ENCODE measurements at places on chromosomes 13 and 19.

DNA sequence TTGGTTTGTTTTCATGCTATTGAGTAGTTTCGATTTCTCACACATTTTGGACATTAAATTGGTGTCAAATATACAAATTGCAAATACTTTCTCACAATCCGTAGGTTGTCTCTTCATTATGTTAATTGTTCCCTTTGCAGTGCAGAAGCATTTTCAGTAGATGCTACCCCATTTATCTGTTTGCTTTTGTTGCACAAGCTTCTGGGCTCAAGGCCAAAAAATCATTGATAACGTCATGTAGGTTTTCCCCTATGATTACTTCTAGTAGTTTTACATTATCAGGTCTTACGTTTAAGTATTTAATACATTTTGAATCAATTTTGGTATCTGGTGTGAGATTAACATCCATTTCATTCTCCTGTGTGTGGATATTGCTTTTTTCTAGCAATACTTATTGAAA is 14.0 kb upstream of the ZNF347 start:
- DNase-seq, result no peak

- DNase-seq, result no peak
Observed at GRCh38 chr19:55426042-55426441, 17.1 kb downstream of the SHISA7 start.

DNA sequence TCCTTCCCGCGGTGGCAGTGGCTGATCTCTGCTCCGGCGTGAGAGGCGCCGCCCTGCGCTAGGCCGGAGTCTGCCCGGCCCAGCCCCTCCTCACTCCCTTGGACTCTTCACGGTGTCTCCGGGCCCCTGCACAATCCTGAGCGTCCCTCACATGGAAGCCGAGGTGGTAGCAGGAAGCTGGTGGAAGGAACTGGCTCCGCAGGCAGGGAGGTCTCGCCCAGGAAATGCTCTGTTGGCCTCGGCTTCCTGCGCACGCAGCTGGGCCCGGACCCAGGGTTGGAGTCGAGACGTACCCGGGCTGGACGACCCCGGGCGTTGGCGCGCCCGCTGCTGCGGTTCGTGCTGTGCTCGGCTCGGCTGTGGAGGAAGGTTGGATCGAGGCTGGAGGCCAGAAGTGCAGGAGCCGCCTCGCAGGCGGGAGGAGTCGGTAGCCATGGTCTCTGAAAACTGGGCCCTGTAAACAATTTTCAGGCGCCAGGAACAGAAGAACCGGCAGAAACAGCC is 46.3 kb downstream of the ZNF724 start:
- no peak for DNase-seq

DNA sequence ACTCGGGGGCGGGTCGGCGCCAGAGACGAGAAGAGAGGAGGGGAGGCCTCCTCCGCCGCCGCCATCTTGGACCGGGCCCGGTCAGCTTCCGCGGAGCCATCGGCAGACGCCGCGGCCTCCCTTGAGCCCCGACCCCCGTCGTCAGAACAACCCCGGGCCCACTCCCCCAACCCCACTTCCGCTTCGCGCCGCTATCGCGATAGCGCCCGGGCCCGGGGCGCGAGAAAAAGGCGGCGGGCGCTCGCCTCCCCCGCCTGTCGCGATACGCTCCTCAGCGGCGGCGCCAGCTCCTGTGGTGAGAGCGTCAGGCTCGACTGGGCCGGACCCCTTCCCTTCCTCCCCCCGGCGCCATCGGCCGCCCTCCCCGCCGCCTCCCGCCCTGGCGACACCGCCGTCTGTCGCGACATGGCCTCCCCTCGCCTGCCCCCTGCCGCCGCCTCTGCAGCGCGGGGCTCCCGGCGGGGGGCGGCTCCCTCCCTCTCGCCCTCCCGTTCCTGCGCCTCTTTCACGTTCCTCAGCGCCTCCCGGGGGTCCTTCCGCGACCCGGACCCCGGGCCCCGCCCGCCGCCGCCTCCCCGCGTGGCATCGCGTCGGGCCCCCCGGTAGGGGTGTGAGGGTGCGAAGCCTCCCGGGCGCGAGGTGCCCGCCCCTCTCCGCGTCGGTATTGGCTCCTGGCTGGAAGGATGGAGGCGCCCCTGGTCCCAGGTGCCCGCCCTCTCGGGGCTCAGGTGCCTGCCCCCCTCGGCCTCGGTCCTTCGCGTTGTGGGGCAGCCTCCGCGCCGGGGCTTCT is at the start of gene CNOT3:
CNOT3 (plus strand) TSS at position 64 of the 790 bp plus-strand sequence. CDS start 5,217 bp downstream, outside the sequence.
- DNase-seq, result no peak

DNA sequence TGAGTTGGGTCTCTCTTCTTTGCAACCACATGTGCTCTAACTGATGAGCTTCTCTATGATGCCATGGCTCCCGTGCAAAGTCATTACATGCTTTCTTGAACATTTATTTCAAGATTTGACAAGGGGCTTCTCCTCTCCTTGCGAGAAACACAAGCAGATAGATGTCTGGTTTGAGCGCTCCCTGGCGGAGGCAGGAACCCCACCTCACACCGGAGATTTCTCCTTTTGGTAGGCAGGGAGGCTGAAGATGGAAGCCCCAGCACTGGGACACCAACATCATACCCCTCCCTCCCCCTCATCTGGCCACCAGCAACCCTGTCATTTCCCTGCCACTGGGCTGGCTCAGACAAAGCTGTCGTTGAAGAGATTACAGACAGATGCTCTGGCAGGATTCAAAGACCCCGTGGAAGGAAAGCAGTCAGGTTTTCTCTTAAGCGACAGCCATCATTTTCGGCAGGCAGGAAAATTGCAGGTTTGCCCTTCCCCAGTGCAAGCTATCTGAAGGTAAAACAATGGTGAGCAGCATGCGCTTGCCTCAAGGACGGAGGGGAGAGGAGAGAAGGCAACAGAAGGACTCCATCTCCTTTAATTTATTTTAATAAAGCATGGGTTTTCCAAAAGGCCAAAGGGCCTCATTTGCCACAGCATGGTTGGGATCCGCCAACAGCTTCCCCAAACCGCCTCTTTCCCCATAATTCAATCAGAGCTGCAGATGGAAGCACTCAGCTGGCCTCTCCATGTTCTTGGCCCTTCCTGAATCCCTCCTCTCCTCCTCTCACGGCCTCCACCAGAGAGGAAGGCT is 344.1 kb upstream of the TSHZ3 start:
- DNase-seq, result no peak

GRCh38 chr13:103238441-103238840 is 172.2 kb upstream of the SLC10A2 start:
- no peak for DNase-seq

- no peak for DNase-seq
Observed at GRCh38 chr13:107821492-107821891, 393.8 kb downstream of the LIG4 start.

DNA sequence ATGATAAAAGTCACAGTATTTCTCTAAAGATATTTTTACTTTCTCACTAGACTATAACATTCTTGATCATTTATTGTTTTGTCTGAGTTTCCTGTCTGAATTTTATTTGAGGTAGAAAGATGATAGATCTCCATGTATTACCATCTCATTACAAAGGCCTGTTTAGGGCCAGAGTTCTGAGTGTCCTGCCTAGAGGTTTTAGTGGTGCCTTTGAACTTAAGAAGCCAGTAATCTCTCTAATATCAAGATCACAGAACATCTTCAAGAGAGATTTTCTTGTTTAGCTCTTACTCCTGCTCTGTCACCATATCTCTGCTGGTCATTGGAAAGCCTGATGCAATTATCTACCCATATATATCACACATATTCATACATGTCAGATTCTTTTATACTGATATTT is 101.5 kb downstream of the ZAR1L start:
- DNase-seq, result no peak

DNA sequence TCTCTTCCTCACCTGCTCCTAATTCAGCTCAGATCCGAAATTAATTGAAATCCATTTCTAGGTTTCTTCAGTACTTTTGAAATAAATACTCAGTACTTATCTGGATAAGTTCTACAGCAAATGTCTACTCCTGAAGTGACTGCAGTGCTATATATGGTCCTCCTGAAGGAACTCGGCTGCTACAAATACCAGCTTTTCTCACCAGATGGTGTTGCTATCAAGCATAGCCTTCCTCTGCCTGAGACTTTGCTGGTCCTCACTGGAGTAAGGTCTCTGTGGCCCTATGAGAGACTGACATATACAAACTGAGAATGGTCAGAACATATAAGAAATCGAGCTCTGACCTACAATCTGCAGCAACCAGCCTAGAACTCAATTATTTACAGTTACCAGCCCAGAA is 161.6 kb downstream of the NDFIP2 start:
- DNase-seq, result no peak

DNA sequence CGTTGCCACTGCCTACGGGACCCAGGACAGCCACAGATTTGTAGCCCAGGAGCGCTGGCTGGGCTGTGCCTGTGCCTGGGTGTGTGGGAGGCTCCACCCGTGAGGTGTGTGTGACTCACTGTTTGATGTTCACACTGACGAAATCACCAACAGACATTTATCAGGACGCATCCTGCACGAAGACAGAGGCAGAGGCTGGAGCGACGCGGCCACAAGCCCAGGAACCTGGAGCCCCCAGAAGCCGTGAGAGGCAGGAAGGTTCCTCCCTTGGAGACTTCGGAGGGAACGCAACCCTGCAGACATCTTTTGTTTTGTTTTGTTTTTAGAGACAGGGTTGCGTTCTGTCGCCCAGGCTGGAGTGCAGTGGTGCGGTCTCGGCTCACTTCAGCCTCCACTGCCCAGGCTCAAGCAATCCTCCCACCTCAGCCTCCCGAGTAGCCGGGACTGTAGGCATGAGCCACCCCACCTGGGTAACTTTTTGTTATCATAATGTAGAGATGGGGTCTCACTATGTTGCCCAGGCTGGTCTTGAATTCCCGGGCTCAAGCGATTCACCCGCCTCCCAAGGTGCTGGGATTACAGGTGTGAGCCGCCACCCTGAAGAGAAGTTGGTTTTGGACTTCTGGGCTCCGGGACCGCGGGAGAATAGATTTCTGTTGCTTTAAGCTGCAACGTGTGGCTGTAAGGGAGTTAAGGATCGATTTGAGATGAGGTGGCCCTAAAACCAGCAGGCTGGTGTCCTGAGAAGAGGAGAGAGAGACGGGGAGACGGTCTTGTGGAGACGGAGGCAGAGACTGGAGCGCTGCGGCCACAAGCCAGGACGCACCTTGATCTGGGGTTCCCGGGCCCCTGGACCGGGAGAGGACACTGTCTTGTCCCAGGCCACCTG is 24.9 kb upstream of the WDR18 start:
- DNase-seq, result peak; percentile 37

- no peak for DNase-seq
Observed at GRCh38 chr13:91701975-91702374, 303.6 kb downstream of the GPC5 start.

DNA sequence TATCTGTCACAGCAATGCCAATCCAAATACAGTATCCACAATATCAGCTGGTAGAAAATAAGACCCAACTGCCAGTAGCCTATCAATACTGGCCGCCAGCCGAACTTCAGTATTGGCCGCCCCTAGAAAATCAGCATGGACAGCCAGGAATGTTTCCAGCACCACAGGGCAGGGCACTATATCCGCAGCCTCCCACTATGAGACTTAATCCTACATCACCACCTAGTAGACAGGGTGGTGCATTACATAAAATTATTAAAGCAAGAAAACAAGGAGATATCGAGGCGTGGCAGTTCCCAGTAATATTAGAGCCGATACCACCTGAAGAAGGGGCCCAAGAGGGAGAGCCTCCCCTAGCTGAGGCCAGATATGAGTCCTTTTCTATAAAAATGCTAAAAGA is 111.3 kb downstream of the ZNF486 start:
- no peak for DNase-seq

DNA sequence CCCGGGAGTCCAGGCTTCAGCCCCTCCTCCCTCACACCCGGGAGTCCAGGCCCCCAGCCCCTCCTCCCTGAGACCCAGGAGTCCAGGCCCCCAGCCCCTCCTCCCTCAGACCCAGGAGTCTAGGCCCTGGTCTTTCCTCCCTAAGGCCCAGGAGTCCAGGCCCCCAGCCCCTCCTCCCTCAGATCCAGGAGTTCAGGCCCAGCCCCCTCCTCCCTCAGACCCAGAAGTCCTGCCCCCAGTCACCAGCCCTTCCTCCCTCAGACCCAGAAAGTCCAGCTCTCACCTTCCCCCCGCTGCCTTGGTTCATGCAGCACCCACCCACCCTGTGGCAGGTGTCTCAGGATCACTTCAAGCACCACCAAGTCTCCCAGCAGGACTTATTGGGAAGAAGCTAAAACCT is 14.1 kb downstream of the CYTH2 start:
- no peak for DNase-seq

GRCh38 chr13:114102131-114102520 is 30.3 kb downstream of the RASA3 start:
- DNase-seq, result no peak

GRCh38 chr19:46250076-46250735 is 20.7 kb downstream of the IGFL1 start:
- no peak for DNase-seq

DNA sequence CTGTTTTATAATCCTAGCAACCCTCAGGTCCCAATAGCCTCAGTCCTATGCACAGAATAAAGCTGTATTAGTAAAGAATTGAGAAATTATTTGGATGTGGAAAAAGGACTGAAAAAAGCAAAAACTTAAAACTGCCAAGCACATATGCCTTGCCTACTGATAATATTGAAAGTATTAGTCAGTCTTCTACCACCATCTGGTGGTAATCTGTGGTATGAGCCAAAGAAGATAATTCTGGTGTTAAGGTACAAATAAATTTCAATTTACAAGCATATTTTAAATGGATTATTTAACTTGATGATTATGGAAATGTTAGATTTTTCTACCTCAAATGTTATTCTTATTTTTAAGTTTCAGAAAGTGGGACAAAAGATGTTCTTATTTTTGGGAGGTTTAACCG is 460.3 kb upstream of the KLHL1 start:
- no peak for DNase-seq

GRCh38 chr13:46317120-46317519 is 69.9 kb downstream of the RUBCNL start:
- no peak for DNase-seq

DNA sequence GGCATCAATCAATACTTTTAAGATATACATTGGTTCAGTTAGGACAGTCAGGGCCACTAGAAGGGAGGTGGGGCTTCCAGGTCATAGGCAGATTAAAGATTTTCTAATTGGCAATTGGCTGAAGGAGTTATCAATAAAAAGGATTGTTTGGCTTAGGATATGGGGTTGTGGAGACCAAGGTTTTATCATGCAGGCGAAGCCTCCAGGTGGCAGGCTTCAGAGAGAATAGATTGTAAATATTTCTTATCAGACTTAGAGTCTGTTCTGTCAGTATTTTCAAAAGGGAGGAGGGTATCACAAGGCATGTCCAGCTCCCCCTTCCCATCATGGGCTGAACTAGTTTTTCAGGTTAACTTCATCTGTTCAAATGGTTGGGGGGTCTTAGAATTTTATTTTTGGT is 77.4 kb upstream of the FARP1 start:
- DNase-seq, result no peak

Measured in stimulated activated CD4-positive, alpha-beta T cell treated with anti-CD3 and anti-CD28 coated beads, Interleukin-15, amount 100 ng/mL, for 48 hours (primary cell).